ENCODE measurements at places on chromosomes 2 and 18.

GRCh38 chr2:65503746-65504145, 71.3 kb upstream of the SPRED2 start:
- DNase-seq, result no peak

GRCh38 chr2:216081487-216082116, at the start of the genes PECR and TMEM169:
PECR (minus strand) TSS chr2:216081809; CDS start chr2:216081741, 68 bp downstream.
TMEM169 (plus strand) TSS chr2:216081919; CDS start chr2:216095964, 14,045 bp downstream.
- DNase-seq, result peak; percentile 60

DNA sequence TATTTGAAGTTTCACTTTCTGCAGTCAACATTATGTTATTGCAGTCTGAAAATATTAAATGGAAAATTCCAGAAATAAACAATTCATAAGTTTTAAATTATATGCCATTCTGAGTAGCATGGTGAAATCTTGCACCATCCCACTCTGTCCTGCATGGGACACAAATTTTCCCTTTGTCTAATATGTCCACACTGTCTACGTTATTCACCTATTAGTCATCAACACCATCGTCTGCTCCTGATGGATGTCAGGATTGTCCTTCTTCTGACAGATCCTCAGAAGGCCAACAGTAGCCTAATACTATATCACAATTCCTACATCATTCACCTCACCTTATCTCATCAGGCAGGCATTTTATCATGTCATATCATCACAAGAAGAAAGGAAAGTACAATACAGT, 163.1 kb downstream of the TXNL1 start:
- no peak for DNase-seq

DNA sequence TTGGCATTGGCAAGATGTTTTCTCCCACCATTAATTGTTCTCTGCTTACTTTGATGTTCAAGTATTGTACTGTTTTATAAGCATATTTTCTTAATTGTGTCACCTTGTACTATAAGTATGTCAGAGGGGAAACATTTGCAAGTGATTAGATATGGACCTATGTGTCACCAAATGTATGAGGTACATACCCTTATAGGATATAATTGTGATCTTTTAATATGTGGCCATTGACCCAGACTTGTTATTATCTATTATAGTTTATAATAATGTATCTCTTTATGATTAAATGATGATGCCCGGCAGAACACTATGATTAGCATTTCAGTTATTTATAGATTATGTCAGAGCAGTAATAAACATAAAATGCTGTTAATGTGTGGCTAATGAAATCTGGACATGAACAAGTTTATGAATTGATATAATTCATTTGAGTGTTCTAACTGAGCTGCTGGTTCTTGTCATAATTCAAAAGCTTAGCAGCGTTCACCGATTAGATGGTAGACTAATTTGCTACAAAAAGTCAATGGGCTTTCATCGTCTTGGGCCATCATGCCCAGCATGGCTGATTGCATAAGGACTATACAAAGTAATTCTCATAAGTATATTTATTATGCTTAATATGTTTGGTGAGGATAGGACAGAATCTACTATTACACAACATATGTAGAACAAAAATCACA, 480.9 kb upstream of the FANCL start:
- no peak for DNase-seq

DNA sequence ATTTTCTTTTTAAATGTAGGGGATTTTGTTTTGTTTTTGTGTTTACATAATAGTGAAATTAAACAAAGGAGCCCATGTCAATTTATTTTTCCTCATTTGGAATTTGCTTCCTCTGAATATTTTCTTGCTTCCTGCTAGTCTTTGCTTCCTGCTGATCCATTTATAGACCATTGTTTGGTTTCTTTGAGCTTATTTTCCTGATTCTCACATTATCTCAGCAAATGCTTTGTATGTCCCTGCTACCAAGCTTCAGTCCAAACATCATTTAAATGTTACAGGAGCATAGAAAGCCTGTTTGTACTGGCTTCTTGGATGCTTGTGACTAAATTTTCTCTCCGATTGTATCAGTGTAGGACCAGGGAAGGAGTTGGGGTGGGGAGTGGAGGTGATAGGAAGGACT, 127.3 kb upstream of the IL1R2 start:
- DNase-seq, result no peak

GRCh38 chr18:21484851-21485636, 115.5 kb downstream of the ESCO1 start:
- no peak for DNase-seq

- DNase-seq, result no peak
Measured at GRCh38 chr2:216559625-216560156, 61.0 kb downstream of the RPL37A start.

DNA sequence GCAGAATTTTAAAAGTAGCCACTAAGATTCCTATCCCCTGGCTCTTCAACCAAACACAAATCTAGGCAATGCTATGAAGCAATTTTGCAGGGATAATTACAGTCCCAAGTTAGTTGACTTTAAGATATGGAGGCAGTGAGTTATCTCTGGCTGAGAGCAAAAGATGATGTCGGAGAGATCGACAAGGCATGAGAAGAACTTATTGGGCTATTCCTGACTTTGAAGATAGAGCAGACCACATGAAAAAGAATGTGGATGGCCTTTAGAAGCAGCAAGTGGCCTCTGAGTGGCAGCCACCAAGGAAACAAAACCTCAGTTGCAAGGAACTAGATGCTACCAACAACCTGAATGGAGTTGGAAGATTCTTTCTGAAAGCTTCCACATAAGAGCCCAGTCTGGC, 58.2 kb upstream of the PPM1B start:
- no peak for DNase-seq

DNA sequence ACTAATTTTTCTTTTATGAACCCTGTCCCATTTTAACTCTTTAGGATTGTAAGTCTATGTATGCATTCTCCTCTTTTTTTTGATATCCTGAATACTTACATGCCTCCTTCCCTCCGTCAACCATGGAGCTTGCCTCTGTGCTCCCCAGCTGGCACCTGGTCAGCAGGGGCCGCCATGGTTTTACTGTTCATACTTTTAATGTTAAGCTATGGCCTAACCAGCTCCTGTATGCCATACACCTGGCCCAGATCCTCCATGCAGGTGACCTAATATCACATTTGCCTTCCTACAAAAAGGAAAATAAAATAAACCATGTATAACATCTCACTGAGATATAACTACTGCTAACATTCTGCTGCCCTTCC, 283.1 kb upstream of the TRIB2 start:
- DNase-seq, result no peak

DNA sequence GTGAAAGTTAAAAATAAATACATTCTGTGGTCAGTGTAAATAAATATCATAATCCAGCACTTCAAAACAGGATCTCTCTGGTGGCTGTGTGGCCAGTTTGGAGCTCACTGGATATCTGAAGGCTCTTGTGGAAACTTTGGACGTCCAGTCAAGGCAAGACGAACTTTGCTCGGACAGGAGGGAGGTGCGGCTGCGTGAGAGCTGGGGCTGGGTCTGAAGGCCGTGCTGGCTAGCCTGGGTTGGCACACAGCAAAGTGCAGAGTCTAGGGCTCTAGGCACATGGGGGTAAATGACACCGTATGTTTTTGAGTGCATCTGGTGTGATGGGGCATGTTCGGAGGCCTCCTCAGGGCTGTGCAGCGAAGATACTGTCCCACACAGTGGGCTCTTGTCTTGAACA, 78.9 kb upstream of the TXNDC2 start:
- no peak for DNase-seq

DNA sequence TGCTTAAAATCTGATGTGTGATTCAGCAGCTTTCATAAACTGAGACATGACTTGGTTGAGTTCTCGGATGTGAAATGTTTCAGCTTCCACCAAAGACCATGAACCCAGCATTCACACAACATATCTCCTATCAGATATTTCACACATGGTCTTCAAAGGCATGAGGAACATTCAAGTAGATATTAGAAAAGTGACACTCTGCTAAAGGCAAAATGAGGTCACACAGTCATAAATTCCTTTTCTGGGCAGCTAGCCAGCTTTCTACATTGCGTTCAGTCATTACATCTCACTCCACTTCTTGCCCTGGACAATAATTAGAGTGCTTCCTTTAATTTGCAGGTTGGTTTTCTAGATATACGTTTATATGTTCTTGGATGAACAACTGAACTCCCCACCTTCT, 96.7 kb downstream of the GAREM1 start:
- no peak for DNase-seq

- DNase-seq, result no peak
Measured at GRCh38 chr2:3421580-3421979, 42.1 kb downstream of the TRAPPC12 start.

- no peak for DNase-seq
Measured at GRCh38 chr2:58378152-58378551, 137.0 kb upstream of the FANCL start.

GRCh38 chr2:149152469-149152953, 114.0 kb downstream of the LYPD6B start:
- no peak for DNase-seq

- DNase-seq, result no peak
Measured at GRCh38 chr18:8402237-8402636, 207.0 kb upstream of the RAB12 start.

GRCh38 chr2:86204458-86204857, 5.2 kb downstream of the MRPL35 start:
- no peak for DNase-seq

- no peak for DNase-seq
Measured at GRCh38 chr2:23588508-23589201, 203.7 kb downstream of the KLHL29 start.

GRCh38 chr18:13616525-13617035, 109.8 kb downstream of the FAM210A start:
- no peak for DNase-seq

GRCh38 chr2:98013407-98014042, 17.8 kb upstream of the TMEM131 start:
- no peak for DNase-seq

GRCh38 chr2:160321006-160321405, 120.9 kb upstream of the ITGB6 start:
- DNase-seq, result no peak

DNA sequence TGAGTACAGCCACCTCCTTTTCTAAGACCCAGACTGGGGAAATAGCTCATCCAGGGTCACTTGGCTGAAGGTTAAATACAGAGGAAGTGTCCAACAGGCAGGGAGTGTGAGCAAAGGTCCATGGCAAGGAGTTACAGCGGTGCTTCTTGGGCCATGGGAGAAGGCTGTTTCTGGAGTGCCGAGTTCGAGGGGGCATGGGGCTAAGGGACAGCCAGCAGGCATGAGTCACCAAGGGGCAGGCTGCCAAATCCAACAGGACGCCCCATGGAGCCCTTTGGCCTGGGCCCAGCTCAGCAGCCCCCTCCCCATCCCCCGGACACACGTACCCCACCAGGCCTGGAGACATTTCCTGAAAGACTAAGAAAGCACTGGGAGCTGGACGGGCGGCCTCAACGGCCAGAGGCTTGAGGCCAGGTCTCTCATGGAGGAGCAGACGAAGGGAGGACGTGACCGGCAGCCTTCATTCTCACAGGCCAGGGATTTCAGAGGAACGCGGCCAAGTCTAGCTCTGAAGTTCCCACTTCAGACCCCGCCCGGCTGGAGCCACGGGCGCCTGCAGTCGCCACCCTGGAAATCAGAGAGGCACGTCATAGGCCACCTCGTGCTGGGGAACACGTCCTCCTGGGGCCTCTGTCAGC, 160.4 kb downstream of the SMAD7 start:
- no peak for DNase-seq

DNA sequence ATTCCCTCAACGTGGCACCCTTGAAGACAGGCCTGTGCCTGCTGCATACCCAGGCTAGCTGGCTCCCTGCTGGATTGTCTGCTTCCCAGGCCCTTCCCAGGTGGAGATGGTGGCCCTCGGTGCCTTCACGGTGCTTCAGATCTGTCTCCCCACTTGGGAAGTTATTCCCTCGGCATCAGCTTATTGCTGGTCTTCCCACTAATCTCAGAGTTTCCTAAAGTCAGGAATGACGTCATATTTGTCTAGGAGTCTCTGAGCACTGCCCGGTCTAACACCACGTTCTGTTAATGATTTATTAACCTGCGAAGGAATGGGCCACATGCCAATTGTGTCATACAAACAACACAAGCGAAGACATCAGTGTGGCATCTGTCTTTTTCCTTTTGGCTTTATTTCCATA, 269.8 kb upstream of the ID2 start:
- no peak for DNase-seq

- DNase-seq, result no peak
Measured at GRCh38 chr2:109324861-109325260, 195.9 kb downstream of the SH3RF3 start.

DNA sequence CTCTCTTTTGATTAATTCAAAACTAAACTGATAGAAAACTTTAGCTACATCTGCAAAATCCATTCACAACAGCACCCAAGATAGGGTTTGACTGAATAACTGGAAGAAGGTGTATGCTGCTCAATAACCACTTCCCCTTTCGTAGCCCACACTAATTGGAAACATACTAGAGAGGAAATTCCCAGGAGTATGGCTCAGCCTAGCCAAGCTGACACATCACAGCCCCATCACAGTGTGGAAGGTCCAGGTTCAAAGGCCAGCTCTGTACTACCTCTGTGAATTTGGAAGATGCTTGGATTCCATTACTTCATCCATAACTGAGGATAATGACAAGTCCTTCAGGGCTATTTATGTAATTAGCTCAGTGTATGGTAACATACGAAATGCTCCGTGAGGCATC, 185.4 kb downstream of the FBXO15 start:
- DNase-seq, result no peak

GRCh38 chr2:118527571-118527970, 319.9 kb downstream of the EN1 start:
- no peak for DNase-seq

DNA sequence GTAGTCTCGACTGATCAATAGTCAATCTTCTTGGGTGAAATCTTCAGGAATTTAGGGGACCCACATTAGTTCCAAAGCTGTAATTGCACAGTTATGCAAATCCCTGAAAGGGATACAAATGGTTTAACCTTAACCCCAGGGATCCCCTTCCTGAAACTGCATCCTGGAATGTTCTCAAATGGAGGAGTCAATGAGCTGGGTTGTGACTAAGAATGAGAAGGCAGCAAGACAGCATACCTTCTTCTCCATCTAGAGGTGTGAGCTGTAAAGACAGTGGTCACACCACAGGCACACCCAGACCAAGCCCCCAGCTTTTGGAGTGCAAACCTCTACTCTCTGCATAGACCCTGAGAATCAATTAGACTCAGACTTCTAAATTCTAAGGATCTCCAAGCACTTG, 164.7 kb upstream of the MEIS1 start:
- no peak for DNase-seq

- peak; percentile 34 for DNase-seq
Measured at GRCh38 chr2:236536727-236537398, 32.8 kb upstream of the ACKR3 start.

- DNase-seq, result no peak
Measured at GRCh38 chr2:199258291-199258690, 199.4 kb downstream of the SATB2 start.

GRCh38 chr2:11144077-11144737, 11.1 kb upstream of the SLC66A3 start:
- DNase-seq, result no peak

DNA sequence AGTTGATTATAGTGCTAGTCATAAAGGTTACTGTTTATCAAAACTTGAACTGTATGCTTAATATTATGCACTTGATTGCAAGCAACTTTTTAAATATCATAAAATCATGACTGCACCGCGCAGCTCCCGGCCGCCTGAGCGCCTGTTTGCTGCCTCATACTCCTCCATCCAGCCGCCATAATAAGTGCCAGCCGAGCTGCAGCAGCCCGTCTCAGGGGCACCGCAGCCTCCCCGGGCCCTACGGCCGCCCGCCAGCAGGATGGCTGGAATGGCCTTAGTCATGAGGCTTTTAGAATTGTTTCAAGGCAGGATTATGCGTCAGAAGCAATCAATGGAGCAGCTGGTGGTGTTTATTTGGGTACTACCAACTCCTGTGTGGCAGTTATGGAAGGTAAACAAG, 337.2 kb downstream of the PAX3 start:
- DNase-seq, result no peak

- no peak for DNase-seq
Measured at GRCh38 chr2:95031076-95031725, 5.7 kb downstream of the MAL start.

- DNase-seq, result no peak
Measured at GRCh38 chr2:231743376-231744116, 35.2 kb downstream of the PTMA start.
